BE2C (cell line): ENCODE measurements at places on chromosomes 5 and 9.

GRCh38 chr5:126947146-126948010 is 83.0 kb downstream of the MARCHF3 start:
- DNase-seq = no peak

GRCh38 chr9:126809068-126809467 is 4.2 kb downstream of the ZBTB43 start:
- no peak for DNase-seq

DNA sequence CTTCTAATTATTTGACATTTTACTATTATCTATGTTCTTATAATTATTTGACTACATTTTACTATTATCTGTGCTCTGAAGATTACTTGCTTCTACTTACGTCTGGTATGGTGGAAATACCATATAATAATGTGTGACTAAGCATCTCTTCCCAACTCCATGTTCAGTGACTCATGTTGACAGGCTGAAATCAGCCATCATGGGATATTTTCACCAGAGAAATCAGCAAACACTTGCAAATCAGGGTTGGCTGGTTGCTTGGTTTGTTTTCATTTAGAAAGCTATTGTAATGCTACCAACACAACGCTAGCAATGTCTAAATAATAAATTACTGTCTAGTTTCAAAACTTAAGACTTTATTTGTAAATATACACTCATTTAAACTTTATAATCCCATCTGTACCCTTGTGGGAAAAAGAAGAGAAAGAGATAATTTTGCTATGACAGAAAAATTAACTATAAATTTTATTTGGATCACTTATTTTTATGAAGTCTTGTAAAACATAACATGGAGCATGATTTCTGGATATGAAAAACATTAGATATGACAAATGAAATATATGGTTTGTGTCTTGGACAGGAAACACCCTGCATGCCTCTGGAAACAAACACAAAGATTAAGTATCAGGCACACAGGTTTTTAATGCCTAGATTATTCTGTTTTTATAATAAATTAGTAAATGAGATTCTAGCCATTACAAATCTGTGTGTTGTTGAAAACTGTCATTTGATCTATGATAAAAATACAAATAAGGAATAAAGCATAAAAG is 337.6 kb downstream of the BNC2 start:
- no peak for DNase-seq

GRCh38 chr5:30100148-30100713 is 1093.3 kb upstream of the CDH6 start:
- DNase-seq = no peak

DNA sequence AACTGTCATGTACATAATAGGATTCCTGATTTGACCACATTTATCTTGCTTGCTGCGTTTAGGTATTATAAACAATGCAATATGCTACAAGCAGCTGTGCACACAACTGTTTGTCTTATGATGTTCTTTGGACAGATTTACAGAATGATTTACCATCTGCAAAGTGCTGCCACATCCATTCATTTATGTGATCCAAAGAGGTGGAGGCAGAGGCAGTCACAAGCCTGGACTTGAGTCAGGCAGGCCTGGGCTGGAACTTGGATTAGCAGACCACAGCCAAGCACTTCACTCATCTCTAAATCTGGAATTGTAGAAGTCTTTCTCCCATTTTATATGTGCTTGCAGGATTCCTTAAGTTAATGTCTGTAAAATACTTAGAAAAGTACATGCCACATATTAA is 149.0 kb downstream of the INSYN2B start:
- DNase-seq = no peak

DNA sequence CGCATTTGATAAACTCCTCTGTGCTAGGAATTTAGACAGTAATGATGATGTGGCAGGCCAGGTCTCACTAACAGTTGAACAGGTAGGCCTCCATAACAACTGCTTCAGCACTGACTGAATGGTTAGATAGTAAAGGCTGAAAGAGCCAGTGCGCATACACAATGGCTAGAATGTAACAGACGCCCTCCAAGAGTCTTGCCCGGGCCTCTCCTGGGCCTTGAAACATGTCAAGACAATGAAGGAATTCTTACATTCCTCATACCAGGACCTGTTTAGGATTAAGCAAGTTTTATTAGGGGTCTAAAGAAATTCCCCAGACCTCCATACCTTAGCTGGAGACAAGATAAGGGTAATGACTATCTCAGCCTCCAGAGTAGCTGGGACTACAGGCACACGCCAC is 6.7 kb upstream of the BICD2 start:
- DNase-seq = no peak

GRCh38 chr5:83011985-83012384 is 65.2 kb downstream of the TMEM167A start:
- no peak for DNase-seq
